Mesothelial cell of epicardium (in vitro differentiated cells): ENCODE measurements at places on chromosomes 4 and X.

- no peak for DNase-seq
These were observed 155.9 kb downstream of the ARHGAP6 start for GRCh38 chrX:11509786-11510185.

- no peak for DNase-seq
These were observed 491.0 kb upstream of the MAGEB2 start for GRCh38 chrX:29724316-29724715.

DNA sequence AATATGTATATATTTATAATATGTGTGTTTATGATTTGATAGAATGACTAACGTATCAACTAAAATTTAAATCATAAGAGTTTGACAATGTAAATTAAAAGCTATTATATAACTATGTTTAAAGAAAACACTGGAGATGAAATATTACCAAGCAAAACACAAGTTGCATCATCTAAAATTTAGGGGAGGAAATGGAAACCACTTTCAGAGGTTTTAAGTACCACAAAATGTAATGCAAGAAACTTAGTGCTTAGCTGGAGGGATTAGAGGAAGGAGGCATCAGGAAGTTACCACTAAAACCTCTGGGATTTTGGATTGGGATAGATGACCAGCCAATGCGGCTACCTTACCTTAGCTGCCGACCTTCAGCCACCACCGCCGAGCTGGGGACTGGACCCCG, 1192.1 kb upstream of the PRKX start:
- DNase-seq: no peak

DNA sequence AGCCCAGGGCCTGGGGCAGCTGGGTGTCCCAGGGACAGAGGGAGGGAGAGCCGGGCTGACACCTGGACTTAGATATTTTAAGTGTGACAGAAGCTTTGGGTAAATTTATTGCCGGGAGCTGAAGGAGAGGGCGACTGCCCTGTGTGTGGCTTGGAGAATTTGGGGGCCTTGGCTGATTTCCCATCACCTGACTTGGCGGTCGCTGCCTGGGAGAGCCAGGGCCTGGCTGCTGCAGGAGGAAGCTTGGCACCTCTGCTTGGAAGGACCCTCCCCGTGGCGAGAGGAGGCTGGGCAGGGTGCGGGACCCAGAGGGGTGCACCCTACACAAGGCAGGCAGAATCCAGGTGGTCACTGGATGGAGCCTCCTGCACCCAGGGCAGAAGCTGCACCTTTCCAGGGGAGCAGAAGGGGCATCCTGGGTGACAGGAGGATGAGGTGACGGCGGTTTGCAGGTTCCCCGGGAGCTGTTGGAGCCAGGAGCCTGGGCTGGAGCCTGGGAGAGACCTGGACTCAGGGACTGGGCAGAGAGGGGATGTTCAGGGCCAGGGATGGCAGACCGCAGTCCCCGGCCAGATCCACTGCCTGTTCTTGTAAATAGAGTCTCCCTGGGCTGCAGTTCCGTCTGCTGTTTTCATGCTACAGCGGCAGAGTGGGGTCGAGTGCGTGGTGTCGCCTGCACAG, 72.0 kb downstream of the RGS12 start:
- DNase-seq: no peak

- DNase-seq: no peak
These were observed at the start of gene DDIT4L for GRCh38 chr4:100189820-100190642. DDIT4L (minus strand) TSS chr4:100190468; CDS start chr4:100189983, 485 bp downstream.

DNA sequence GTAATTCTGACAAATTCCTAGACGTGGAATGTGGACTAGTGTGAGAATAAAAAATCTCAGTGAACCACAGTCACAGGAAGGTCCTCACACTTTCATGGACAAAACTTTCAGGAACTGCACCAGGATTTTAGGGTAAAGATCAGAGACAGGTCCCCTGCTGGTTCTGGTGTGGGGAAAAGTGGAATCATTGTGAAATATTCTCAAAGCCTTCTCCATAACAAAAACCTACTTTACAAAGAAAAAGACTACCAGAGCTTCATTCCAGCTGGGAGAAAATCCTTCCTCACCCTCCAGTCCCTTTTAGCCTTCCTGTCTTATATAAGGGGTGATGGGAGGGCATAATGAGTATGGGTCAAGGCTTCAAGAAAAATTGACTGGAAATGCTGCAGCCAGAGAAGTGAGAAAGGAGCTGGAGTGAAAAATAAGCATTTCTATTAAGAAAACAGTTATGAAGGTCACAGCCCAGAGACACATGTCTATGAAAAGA, 325.8 kb downstream of the ARAP2 start:
- no peak for DNase-seq
